ENCODE measurements at places on chromosomes 11 and 22.

GRCh38 chr11:72807792-72808191 is 6.4 kb upstream of the ATG16L2 start:
- no peak for DNase-seq

DNA sequence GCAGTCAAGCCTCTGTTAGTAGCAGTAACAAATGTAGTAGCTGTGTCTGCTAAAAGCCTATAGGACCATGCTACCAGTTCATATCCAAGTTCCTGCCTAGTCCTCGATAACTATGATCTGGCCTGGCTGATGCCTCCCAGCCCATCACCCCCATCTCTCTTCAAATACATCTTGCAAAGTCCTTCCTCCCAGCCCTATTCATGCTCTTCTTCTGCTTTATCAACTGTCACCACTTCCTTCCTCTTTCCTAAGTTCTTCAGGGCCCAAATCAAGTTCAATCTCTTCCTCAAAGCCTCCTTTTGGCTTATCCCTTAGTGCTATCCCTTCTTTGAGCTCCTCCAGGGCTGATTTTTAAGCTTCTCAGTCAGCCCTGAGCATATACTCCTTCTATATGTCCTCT is 150.9 kb upstream of the THY1 start:
- DNase-seq = no peak

DNA sequence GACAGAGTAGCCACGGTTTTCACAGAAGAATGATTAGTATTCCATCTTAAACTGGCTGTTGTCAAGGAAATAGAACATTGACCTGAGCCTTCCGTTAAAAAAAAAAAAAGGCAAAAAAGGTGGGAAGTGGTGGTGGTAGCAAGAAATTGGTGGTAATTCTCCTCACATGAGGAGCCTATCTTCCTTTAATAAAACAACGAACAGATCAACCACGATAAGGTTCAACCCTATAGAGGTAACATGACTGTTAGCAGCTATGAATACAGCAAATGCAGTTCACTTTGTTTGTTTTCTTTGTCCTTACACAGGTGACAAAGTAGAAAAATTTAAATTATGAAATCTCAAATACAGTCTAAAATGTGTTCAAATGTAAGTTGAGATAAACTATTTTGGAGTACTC is 181.6 kb downstream of the TTC28 start:
- no peak for DNase-seq

GRCh38 chr11:72012897-72013721 is 14.4 kb downstream of the IL18BP start:
- DNase-seq = peak; percentile 63

- no peak for DNase-seq
These were observed 233.8 kb upstream of the NCAM1 start for GRCh38 chr11:112727341-112727841.

- peak; percentile 85 for DNase-seq
These were observed 36.2 kb downstream of the LIF start for GRCh38 chr22:30210235-30210909.

DNA sequence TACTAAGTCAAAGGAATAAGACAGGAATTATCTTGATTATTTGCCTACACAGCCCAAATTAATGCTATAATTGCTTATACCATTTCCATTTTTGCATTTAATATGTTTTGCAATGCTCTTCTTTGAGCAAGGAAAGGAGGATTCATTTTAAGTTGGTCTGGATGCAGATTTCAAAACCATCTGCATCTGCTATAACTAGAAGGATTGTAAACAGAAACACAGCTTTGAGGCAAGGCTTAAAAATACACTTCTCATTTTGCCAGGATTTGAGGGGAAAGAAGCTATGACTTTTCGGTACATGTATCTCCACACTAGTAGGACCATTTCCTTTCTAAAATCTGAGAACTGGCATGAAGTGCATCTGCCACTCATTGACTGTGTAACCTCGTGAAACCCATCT is 95.9 kb upstream of the MTNR1B start:
- no peak for DNase-seq

- no peak for DNase-seq
These were observed 13.0 kb downstream of the TPCN2 start for GRCh38 chr11:69061713-69062053.

GRCh38 chr22:44719586-44720368 is 17.8 kb downstream of the PRR5 start:
- DNase-seq = no peak

DNA sequence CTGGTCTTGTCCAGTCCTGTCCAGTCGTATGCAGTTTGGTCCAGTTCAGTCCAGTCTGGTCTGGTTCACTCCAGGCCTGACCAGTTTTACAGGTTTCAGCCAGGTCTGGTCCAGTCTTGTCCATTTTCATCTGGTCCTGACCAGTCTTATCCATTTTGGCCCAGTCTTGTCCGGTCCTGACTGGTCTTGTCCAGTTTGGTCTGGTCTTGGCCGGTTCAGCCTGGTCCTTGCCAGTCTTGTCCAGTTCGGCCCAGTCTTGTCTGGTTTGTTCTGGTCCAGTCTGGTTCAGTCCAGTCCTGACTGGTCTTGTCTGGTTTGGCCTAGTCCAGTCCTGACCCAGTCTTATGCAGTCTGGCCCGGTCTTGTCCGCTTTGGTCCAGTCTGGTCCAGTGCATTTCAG is 380.2 kb downstream of the OR4C45 start:
- no peak for DNase-seq

DNA sequence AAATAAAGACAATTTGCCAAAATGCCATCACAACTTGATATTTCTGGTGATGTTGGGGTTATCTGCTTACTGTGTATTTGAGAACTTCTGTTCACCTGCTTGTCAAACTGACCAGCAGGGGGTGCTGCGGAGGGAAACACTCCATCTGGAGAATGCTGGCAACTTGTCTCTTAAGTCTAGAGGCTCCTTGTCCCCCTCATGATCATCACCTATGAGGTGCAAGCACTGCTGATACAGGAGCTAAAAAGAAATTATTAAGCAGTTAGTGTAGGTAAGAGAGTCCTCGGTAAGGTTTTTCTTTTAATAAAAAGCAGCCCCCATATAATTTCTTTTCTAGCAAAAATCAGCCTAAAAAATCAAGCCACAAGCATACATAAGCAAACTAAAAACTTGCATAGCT is 32.7 kb upstream of the GLYATL1B start:
- DNase-seq = peak; percentile 54

GRCh38 chr11:121063728-121064127 is 37.3 kb upstream of the TECTA start:
- peak; percentile 12 for DNase-seq

- no peak for DNase-seq
These were observed 462.1 kb downstream of the OPCML start for GRCh38 chr11:133070021-133070713.

GRCh38 chr11:72039031-72039855 is 40.5 kb downstream of the IL18BP start:
- DNase-seq = peak; percentile 51

DNA sequence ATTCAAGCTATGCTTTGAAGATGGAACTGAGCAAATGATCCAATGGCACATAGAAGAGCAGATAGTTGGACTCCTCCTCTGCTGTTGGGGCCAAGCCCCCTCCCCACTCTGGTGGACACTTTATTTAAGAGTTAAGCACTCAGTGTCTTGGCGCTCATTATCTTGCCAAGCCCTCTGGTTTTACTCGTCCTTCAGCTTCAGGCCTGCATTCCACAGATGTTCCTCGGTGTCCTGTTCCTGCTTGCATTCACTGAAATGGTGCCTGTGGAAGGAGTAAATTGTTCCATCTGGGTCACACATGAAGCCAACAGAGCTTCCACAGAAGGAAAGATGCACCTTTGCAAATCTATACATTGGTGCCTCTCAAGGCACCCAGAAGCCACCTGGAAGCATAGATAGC is 26.1 kb downstream of the MAML2 start:
- no peak for DNase-seq

GRCh38 chr11:66473608-66474515 is 6.4 kb upstream of the DPP3 start:
- DNase-seq = no peak

DNA sequence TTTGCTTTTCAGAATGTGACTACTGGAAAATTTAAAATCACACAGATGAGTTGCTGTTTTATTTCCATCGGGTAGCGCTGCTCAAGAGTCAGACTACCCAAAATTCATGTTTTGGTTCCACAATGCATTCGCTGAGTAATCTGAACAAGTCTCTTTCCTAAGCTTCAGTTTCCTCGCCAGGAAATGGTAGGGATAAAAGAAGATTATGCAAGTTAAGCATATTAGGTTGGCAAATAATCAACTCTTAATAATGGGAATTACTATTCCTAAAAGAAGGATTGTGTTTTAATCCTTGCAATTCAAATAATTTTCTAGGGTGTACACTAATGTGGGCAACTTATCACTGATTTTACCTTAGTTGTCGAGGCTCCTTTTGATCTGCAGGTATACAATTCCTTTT is 326.5 kb downstream of the LARGE1 start:
- DNase-seq = no peak

DNA sequence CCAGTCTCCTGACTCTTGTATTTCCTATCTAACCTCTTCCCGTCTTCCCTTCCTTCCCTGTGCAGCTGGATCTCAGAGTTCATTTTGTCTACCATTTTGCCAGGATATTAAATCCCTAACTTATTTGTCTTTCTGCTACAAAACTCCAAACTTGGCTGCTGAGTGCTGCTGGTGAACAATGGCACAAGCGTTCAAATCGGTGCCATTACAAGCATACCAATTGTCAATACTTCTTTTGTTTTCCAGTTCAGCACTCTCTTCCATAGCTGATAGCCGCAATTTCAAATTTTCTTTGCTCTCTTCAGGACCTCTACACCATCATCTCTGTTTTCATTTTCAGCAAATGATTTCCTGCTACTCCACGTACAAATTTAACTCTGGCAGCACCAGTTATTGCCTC is 13.4 kb downstream of the IL18 start:
- DNase-seq = no peak

- peak; percentile 85 for DNase-seq
These were observed 40.5 kb downstream of the GGTLC2 start for GRCh38 chr22:22684580-22685561.

DNA sequence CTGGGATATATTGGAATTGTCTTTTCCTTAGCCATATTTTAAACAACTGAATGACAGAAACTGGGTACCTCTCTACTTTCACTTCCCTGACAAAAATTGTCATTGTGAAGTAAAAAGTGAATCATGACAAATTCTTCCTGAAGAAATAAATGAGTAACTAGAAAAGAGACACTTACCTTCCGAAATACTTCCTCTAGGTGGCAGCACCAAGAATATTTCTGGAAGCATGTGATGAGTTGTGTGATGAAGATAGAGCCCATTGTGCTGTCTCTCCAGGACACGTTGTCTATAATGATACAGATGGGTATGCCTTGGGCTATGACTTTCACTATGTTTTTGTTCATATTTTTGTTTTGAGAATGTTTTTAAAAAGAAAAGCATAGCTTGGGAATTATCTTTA is 21.5 kb downstream of the CASP4 start:
- peak; percentile 68 for DNase-seq

- no peak for DNase-seq
These were observed 59.8 kb downstream of the TENM4 start for GRCh38 chr11:79381036-79381435.

DNA sequence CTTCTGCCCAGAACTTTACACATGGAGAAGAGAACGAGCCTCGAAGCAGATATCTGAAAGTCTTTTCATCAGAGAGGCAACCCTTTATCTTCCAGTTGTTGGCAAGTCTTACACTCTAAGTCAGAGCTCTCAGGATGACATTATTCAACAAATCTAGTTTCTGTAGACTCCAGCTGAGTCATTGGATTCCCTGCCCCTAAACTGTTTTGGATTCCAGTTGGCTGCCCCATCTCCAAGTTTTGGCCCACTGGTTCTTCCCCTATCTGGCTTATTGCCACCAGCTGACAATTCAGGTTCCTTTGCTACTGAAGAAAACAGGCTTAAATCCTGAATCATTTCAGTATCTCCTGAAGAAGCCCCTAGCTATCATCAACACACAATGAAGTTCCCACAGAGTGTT is 14.2 kb downstream of the SAAL1 start:
- no peak for DNase-seq

DNA sequence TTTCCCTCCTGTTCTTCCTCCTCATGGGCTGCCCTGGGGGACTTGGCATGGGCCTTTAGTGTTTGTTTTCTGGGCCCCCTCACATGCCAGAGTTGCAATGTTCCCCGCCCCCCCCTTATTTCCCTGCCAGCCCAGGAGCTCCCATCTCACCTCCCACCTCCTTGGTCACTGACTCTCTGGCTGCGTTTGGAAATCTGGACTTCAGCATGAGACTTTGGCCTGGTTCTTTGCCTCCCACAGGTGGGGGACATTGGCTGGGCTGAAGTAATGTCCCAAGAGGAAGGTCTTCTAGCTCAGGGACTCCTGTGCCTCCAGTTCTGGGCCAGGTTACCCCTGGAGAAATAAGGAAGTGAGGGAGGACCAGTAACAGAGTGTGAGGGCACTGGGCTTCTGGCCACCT is 7.0 kb downstream of the MTFP1 start:
- DNase-seq = no peak

DNA sequence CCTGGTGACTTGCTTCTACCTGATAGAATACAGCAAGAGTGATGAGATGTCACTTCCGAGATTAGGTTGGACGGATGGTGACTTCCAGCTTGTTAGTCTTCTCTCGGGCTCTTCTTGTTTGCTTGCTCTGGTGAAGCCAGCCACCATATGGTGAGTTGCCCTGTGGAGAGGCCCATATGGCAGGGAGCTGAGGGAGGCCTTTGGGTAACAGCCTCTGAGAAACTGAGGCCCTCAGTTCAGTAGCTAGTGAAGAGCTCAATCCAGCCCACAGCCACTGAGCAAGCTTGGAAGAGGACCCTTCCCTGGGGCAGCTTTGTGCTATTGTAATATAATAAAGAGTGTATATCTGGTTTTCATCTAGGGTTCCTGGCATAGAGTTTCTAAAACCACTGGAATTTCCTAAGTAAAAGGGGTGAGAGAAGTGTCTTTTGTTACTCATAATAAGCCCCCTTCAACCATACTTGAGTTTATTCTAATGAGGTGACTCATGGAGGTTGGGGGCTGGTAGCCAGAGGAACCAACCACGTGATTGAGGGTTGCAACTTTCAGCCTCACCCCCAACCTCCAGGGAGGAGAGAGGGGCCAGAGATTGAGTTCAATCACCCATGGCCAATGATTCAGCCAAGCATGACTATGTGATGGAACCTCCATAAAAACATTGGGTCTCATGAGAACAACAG is 8.0 kb upstream of the TPCN2 start:
- peak; percentile 62 for DNase-seq

GRCh38 chr11:56846631-56847576 is 98.4 kb upstream of the OR9G4 start:
- DNase-seq = no peak

DNA sequence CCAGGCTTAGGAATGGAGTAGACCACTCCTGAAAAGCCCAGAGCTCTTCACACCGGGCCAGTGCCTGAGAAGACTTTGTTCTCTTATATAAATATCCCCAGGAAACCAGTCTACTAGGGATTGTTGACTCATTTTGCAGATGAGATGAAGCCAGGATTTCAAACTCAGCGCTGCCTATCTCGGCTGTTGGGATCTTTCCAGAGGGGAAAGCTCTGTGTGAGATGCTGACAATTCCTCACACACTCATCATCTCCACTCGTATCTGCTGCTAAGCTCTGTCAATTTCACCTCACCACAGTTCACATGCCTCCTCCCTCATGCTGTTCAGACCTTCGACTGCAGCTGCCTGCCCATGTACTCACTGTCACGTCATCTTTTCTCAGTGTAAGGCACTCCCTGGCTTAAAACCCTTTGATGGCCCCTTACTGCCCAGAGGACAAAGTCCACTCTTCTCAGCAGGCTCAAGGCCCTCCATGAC is 12.5 kb downstream of the USH1C start:
- DNase-seq = peak; percentile 77
